Activated CD4-positive, alpha-beta T cell treated with anti-CD3 and anti-CD28 coated beads, Interleukin-10, Interleukin-2, amounts not matched to agents 100 ng/mL and 50 ng/mL, durations not matched to agents 16 hours and 8 hours (primary cell): ENCODE measurements at places on chromosomes 12 and 14.

DNA sequence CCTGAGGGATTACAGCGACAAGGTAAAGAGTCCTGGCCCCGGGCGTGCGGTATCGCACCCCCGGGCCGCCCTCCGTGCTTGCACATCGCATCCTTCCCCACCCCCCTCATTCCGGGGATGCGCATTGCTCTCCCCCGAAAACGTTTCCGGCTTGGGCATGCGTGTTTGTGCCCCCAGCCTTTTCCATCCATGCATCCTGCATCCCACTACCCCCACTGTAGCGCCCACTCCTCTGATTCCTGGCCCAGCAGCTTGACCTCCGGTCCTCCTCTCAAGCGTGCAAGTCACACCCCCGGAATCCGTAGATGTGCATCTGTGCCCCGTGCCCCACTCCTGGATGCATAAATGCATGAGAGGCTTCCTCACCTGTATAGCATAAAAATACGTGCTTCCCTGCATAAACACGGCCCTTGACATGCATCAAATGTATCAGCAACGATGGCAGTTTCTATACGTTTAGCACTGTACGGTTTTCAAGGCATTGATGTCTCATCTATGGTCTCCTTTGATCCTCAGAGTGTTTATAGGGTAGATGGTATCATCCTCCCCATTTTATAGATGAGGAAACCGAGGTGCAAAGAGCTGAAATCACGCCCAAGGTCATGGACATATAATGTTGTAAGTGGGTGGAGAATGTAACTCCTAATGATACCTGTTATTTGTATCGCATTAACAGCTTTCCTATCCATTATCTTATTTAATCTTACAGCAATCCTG, 484 bp downstream of the RIC8B start:
- DNase-seq = peak; percentile 32

DNA sequence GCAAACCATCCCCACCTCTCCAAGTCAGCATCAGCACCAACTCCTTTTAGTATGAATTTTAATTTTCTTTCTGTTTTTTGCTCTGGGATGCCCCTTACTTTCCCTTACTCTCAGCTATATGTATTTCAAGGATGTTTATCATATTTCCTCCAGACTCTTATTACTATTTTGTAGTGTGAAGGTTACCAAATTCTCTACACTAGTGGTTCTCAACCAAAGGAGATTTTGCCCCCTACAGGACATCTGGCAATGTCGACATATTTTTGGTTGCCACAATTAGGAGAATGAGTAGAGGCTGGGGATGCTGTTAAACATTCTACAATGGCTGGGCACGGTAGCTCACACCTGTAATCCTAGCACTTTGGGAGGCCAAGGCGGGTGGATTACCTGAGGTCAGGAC, 29.1 kb upstream of the SOS2 start:
- peak; percentile 49 for DNase-seq

DNA sequence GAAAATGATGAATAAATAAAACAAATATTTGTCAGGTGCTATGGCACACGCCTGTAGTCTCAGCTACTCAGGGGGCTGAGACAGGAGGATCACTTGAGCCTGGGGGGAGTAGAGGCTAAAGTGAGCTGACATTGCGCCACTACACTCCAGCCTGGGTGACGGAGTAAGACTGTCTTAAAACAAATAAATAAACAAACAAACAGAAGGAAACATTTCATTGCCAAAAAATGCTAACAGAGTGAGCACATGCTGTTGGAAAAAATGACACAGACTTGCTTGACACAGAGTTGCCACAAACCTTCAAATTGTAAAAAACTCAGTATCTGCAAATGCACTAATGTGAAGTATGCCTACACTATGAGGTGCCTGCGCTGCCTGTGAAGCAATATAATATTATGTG, 50.8 kb upstream of the AP4S1 start:
- no peak for DNase-seq

- DNase-seq = no peak
Observed at GRCh38 chr14:62557416-62557815, 487.8 kb downstream of the KCNH5 start.

DNA sequence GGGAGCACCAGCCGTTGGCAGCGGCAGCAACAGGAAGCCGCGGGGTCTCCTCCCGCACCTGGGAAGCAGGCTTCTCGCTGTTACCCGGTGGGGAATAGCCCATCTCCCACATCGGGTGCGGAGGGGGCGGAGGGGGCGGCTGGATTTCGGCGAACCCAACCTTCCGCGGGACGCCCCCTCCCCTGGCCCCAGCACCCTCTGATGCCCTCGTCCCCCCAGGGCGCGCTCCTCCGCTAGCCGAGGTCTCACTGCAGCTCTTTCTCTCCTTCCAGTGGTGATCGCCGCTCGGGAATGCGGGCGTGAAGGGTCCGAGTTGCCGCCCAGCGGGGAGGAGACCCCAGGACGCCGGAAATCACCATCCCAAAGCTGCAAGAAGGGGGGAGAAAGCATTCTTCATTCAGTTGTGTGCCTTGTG, 303 bp downstream of the SAMD4A start:
- DNase-seq = no peak

GRCh38 chr14:97077687-97078086, 280.5 kb downstream of the VRK1 start:
- no peak for DNase-seq

GRCh38 chr12:45789025-45789424, 59.5 kb downstream of the ARID2 start:
- no peak for DNase-seq

DNA sequence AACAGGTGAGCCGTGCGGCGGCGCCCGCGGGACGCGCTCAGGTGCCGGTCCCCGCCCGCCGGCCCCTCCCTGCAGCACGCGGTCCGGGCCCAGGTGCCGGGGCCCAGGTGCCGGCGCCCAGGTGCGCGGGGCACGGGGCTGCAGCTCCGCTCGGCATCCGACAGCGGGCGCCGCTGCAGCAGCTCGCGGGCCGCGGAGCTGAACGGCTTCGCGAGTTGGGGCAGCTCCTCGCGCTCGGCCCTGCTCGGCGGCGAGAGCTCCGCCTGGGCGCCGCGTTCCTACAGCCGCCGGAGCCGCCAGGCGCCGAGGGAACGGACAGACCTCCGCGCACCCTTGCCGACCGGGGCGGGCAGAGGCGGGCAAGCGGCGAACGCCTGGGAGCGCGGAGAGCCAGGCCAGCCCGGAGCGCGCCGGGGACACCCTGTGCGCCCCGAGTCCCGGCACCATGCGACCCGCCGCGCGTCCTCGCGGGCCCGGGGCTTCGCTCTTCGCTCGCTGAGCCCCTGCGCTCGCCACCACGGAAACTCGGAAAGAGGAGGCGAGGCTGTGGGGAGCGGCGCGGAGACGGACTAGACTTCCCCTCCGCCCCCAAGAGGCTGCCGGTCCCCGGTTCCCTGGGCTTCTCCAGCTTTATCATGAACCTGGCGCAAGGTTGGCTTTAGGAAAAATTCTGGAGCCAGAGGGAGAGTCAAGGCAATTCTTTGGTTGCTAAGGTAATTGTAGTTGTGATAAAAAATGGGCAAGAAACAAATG, at the start of gene RGS6:
Gene RGS6 (plus strand): TSS at position 201 of the 753 bp plus-strand sequence.
- DNase-seq = peak; percentile 46

- no peak for DNase-seq
Observed at GRCh38 chr14:94049625-94050023, 23.5 kb downstream of the OTUB2 start.
